ENCODE measurements at places on chromosomes 11 and 22.

DNA sequence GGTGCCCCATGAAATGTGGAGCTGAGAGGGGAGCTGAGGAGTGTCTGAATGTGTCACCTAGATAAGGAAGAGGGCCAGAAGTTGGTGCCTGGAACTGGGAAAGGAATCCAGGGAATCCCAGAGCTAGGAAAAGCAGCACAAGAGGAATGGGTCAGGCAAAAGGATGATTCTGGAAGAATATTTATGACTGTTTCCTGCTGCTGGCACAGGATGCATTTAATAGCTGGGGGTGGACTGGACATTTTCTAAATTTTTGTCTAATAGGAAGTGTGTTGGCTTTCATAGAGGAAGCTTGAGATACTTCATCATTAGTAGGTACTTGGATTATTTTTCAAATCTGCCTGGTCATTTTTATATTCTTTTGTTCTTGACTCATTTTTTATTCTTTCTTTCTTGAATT, 17.4 kb upstream of the MRGPRX2 start:
- DNase-seq = no peak

GRCh38 chr22:46934746-46935491, 172.5 kb downstream of the TBC1D22A start:
- peak; percentile 36 for DNase-seq

DNA sequence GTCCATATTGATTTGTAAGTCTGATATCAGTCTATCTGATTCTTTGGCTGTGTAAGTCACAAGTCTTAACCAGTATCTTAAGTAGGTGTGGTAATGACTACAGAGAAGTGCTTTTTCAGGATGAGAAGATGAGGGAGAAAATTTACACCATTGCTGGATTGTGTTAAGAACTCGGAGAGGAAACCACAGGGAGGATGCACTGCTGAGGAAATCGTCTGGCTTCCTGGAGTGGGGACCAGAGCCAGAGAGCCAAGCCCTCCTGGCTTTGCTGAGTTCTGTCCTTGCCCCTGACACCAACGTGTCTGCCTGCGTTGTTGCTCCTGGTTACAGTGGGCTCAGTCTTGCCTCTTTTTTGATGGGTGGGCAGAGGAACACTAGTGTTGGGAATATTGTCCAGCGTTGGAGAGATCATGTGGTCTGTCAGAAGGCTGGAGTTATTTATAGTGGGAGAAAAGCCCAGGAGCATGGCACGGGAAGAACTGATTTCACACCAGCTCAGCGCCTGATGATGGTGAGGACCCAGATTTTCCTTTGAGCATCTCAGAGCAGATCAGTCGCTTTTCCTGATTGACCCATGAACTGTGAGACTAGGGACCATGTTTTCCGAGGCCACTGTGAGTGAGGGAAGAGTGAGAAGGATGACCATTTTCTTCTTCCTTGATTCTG, 29.6 kb downstream of the MARK2 start:
- no peak for DNase-seq

GRCh38 chr11:108938604-108939003, 273.7 kb downstream of the DDX10 start:
- no peak for DNase-seq

- no peak for DNase-seq
These were observed 463.3 kb downstream of the SOX6 start for GRCh38 chr11:15893080-15893492.
